GM12878 (cell line): ENCODE measurements at places on chromosomes 2 and 18. TPM values are rescaled to one million over a fixed set of nuclear protein-coding genes. Genes with fewer than 3 reads are reported as not detected.

DNA sequence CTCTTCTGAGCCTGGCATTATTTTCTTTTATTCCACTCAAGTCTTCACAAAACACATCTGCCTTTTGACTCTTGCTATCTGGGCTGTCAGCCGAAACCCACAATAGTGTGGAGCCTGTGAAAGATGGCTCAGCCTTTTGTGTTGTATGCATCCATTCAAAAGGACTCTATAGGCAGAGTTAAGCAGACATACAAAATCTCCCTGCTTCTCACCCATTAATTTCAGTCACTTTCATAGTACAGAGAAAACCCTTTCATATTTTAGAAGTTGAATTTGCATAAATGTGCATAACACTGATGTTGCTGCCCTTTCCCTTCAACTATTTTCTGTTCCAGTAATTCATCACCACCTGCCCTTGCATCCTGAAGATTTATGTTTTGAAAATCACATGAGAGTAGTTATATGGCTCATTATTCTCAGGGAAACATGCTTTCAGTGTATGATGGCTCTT lies 154.6 kb downstream of the EVA1A start:
- no peak for DNase-seq

DNA sequence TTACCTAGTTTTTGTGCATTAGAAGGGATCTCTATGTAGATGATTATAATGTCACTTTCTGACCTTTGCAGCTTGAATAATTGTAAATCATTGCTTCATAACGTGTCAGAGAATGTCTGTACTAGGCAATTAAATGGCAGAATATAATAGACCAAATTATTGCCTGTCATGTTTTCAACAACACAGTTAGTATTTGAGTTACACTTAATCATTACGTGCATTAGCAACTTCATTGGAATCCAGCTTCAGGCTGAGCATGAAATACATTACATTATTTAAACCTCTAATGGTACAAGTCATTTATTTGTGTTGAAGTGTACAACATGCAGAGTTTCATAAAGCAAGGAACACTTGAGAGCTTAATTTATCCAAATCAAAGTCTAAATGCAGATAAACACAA lies 48.0 kb downstream of the ZNF407 start:
- DNase-seq, result no peak

NPAS2 gene
- total RNA-seq, result 0.08 and 0.13 TPM in 2 replicates

TEKT4 gene
- 0.13 TPM in 1 of 2 replicates, not detected in the other for total RNA-seq

ESPNL gene
- 0.32 and 0.41 TPM in 2 replicates for total RNA-seq

TNFRSF11A gene
- total RNA-seq, result 0.18 and 0.56 TPM in 2 replicates
